Effector memory CD4-positive, alpha-beta T cell (primary cell): ENCODE measurements at places on chromosomes 1 and 21.

DNA sequence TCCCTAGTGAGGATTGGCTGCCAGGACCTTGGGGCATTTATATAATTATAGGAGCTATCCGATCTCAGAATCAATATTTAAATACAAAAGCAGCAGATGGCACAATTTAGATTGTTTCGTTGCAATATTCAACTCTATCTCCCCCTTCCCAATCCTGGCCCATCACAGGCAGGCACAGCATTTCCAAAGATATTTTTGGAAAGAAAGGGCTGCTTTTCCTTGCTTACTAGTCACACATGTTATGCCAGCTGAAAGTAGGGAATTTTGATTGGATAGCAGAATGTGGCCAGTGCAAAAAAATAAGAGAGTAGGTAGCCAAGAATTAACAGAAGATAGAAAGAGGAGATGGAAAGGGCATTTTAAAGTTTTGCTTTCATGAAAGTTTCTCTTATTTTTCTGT lies 37.9 kb downstream of the IL12RB2 start:
- no peak for DNase-seq

DNA sequence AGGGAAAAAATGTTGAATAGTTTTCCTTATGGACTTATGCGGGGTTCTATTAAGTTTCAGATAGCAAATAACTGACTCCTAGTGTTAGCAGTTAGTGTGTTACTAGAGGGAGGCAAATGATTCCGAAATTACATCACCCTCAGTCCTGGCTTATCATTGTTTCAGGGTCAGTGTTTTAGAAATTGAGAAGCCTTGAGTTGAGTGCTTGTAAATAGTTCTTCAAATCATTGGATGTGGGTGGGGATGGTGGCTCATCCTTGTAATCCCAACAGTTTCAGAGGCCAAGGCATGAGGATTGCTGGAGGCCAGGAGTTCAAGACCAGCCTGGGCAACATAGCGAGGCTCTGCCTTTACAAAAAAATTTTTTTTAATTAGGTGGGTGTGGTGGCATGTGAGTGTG lies 21.3 kb downstream of the SOAT1 start:
- no peak for DNase-seq

GRCh38 chr1:150210091-150210490 lies 25.8 kb downstream of the ANP32E start:
- no peak for DNase-seq

DNA sequence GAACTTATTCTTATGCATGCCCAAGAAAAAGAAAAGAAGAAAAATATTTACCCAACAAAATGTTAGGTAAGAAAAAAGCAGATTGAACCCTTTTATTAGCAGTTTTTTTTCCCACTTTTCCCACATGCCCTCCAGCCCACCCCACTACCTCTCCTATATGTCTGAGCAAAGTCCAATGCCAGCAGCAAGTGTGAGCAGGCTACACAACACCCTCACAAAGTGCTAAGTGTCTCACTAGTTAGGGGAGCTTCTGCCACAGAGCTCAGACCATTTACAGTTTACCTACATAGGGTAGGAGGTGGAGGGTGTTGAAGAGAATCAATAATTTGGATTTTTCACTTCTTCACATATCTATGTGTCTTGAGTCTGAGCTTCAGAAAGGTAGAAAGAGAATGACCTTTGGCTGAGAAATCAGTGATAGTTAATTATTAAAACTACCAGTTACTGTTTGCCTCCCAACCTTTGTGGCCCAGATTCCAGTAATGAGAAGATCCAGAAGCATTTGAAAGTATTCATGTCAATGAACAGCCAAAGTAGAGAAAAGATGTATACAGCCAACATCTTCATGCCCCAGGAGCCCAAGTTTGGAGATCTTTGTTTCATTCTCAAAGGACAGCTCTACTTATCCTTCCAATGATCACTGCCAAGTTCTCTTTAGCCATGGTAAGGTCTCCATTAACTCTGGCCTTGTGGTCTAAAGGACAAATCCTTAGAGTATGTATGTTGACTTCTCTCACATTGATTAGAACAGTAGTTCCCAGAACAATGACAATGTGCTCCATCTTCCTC lies 26.2 kb downstream of the OR10J5 start:
- DNase-seq: no peak

DNA sequence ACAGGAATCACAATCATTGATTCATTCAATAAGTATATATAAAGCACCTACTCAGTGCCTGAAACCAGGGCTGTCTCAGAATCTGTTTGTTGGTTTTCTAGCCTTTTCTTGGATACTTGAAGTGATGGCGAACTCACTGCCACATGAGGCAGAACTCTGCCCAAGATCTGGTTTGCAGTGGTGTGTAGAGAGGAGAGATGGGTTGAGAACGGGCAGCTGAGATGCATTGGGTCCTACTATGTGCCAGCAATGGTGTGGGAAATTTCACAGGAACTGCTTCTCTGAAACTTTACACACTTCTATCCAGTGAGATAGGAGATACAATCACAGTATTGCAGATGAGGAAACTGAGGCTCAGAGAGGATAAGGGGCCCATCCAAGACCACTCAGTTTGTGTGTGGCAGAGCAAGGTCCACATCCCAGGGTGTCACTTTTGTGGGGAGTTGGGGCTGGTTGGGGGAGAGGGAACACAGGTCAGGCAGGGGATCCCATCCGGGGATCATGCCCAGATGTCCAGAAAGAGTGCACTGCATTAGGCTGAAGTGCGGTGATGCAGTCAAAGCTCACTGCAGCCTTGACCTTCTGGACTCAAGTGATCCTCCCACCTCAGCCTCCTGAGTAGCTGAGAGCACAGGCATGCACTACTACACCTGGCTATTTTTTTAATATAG lies 83.7 kb upstream of the IFFO2 start:
- no peak for DNase-seq

DNA sequence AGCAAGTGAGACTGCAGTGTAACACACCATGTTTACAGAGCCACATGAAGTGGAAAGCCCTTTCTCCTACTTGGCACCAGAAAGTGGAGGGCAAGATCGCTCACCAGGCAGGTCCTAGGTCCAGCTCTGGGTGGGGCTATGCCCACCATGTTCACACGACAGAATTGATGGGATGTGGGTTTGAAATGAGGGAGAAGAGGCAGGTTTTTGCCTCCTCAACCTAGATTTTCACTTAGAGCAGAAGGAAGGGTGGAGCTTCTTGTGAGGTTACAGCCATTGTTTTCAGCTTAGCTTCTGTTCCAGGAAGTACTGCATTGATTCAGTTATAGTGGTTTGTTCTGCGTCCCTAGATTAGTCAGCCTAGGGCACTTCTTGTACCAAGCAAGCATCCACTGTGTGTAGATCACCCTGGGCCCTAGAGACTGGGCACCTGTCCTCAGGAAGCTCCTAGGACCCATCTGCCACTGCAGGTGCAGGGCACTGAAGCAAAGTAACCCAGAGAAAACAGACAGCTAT lies 2.3 kb downstream of the CD53 start:
- peak; percentile 12 for DNase-seq

DNA sequence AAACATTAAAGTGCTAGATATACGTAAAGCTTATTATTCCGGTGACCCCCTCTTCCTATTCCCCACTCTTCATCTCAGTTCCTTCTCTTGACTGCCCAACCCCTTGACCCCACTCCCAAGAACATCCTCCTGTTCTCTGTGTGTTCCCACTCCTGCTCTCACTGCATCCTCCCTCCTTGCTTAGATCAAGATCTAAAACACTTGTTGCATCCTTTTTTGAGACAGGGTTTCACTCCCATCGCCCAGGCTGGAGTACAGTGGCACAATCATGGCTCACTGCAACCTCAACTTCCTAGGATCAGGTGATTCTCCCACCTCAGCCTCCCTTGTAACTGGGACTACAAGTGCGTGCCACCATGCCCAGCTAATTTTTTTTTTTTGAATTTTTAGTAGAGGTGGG lies 13.5 kb downstream of the ATP2B4 start:
- DNase-seq: no peak

DNA sequence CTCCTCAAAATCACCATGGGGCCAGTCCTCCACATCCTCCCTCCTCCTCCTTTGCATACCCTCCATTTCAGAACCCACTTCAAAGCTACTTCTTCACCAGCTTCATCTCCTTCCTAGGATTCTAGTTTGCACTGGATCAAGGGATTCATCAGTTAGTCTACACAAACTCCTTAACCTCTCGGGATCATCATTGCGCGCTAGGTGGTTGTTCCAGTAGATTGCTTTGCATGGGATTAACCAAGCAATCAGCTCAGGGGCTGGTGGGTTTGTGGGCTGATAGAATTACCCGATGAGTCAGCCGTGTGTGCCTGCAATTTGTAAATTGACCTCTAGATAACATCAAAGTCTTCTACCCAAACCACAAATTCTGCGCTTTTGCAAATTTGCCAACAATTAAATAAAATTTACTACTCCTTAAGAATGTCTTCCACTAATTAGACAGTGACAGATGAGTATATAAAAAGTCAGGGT lies 7.7 kb downstream of the KANK4 start:
- no peak for DNase-seq
